Skeletal muscle tissue (tissue), 5 donors: ENCODE measurements at places on chromosomes 2 and 18. TPM values are rescaled to one million over a fixed set of nuclear protein-coding genes. Genes with fewer than 3 reads are reported as not detected.

Gene STPG4
- not detected for total RNA-seq

Gene CRYBA2
- total RNA-seq: not detected

Gene GPR45
- not detected for total RNA-seq

Gene SOWAHC
- total RNA-seq: 9.4 TPM

Gene SERPINB13
- total RNA-seq: not detected

Gene FAHD2B
- 6.3 TPM for total RNA-seq

Gene SEMA4F
- 1.6 TPM for total RNA-seq

Gene PRSS56
- 1.0 TPM for total RNA-seq

Gene DRC1
- total RNA-seq: 2.1 TPM

Gene IL36G
- total RNA-seq: not detected

Gene HOXD13
- under 0.01 TPM for total RNA-seq
